DMS79 (cell line): ENCODE measurements at places on chromosomes 5 and 9.

DNA sequence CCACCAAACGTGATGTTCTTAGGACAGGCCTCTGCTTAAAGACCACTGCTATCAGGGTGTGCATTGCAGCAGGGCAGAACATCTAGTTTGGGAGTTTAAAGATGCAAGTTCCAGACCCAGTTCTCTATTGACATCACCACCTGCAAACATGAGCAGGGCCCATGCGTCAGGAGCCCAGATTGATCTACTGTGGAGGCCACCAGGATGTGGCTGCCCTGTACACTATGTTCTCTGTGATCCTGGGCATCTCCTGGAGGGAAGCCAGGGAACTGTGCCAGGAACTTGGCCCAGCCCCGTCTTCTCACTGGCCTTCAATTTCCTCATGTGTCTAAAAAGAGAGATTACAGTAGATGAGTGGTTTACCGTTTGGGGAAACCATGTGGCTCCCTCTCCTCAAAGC lies 87.1 kb downstream of the PDE6A start:
- no peak for DNase-seq

GRCh38 chr9:88477300-88477751 lies 57.7 kb upstream of the NXNL2 start:
- DNase-seq, result no peak

GRCh38 chr5:148147415-148147814 lies 20.9 kb upstream of the SPINK14 start:
- no peak for DNase-seq

GRCh38 chr5:172504701-172505402 lies 50.5 kb upstream of the SH3PXD2B start:
- DNase-seq, result no peak

DNA sequence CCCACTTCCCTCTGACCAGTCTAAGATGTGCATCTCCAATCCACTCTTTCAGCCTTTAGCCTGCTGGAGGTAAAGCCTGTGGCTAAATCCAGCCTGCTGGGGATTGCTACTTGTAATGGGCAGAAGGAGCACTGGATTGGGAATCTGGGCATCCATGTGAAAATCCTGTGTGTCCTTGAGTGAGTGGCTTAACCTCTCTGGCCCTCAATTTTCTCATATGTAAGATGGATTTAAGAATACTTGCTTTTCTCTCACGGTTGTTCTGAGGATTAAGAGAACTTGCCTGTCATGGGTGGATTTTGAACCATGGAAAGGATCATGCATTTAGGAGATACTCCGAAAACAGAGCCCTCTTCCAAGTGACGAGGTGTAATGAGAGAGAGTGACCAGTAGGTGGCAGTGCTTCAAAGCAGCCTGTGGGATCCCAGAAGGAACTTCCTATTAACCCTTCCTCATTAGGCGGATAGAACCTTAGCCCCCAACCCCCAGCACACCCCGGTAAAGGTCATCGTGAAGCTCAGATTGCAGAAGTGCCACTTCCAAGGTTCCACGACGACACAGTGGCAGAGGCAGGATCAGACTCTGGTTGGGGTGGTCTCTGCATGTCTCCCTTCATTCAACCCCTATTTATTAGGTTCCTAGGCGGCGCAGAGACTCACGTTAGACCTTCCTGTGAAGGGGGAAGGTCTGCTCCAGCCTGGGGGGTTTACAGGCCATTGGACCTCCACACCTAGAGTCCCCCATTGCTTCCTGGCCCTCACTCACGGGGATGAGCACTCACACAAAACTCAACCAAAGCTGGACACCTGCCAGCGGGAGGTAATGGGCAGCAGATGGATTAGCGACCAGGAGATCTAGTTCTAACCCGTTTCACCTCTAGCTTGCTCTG lies 68.7 kb upstream of the ZNF618 start:
- DNase-seq, result no peak

- DNase-seq, result no peak
Observed at GRCh38 chr9:33180526-33181184, 13.5 kb upstream of the B4GALT1 start.

DNA sequence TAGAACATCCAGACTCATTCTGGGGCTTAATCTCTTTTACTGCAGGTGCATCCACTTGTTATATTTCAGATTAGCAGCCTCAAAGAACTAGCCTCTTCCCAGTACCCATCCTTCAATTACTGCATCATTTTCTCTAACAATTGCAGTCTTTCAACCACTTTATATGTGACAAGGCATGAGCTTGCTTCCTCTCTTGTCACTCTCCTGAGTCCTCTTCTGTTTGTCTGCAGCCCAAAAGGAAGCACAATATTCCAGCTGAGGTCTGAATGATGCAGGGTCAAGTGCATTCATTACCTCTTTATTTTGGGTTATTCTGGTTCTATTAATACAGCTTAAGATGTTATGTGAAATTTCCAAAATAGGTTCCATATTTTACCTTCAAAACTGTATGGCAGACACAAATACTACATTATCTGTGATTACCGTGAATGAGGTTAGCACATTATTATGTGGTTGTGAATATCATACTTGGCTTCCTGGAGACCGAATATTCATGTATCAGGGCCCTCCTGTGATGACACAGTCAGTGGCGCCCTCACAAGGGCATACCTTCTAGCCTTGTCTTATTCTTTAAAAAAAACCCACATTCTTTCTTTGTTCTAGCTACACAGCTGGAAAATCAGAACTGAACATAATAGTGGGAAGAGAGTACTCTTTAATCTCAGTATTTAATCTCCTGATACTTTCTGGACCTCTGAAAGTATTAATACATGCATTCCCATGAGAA lies 323.8 kb downstream of the PDE4D start:
- no peak for DNase-seq

GRCh38 chr9:6413365-6414246 lies 607 bp downstream of the UHRF2 start:
- DNase-seq, result no peak

GRCh38 chr5:55860288-55860687 lies 9.1 kb downstream of the IL31RA start:
- DNase-seq, result no peak

DNA sequence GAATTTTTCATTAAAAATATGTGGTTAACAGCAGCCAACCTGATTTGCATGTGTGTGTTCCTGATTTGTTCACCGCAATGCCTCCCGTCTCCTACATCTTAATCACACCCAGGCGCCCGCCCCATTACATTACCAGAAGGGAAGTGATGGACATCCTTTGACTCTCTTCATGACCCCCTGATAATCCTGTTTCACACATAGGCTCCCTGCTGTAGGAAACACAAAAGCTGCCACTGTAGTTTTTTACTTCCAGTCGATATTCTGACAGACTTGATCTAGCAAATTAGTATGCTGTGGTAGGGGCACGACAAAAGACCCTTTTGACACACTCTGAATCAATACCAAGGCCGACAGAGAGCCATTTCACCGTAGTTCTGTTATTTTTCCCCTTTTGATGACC lies 287.8 kb upstream of the ISL1 start:
- DNase-seq, result no peak

- DNase-seq, result no peak
Observed at GRCh38 chr9:74275872-74276508, 221.1 kb upstream of the RORB start.

- DNase-seq, result no peak
Observed at GRCh38 chr9:134539586-134540194, 101.9 kb upstream of the COL5A1 start.

DNA sequence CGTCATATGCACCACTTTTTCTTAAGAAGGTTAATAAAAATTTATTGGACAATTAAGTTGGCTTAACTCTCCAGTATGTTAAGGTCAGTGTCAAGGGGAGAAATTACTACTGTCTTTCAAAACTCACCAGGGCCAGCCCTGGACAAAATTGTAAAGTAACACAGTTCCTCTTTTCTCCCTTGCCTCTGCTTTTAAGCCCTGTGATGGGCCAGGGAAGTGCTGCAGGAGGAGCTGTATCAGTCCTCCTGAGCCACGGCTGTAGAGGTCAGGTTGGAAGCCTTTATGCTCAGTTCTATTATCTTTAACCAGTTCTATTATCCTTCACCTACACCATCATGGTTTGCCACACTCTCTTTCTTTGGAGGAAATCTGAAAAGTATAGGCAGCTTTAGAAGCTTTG lies 11.5 kb upstream of the PPP2R2B start:
- no peak for DNase-seq

DNA sequence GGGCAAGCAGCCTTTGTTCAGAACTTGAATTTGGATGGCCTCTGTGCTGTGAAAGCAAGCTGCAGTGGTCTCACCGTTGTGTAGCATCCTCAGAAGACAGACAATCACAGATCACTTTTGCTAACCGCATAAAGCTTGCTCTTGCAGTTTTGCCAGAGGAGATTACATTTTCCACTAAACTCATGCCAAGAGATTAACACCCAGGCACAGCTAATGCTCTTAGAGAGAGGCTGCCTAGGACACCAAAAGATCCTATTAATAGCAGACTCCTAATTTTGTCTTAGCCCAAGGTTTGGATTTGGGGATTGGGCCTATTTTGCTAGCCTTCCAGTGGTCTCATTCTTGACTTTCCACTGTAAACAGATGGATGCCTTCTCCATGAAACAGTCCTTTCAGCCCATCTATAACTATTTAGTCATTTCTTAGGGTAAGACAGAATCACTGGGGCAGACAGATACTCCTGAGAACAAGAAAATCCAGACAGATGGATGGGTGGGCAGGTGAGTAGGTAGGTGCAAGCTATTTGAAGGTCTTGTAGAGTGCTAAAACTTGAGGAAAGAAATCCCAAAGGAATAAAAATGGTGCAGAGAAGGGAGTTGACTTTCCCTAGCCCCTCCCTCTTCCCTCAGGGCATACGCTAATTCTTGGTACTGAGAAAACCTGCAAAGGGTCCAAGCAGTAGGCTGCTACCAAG lies 506.2 kb downstream of the SPOCK1 start:
- DNase-seq, result no peak

- DNase-seq, result no peak
Observed at GRCh38 chr5:154509784-154510555, 31.9 kb upstream of the HAND1 start.

- no peak for DNase-seq
Observed at GRCh38 chr9:136687721-136688223, 515 bp upstream of the AGPAT2 start.

DNA sequence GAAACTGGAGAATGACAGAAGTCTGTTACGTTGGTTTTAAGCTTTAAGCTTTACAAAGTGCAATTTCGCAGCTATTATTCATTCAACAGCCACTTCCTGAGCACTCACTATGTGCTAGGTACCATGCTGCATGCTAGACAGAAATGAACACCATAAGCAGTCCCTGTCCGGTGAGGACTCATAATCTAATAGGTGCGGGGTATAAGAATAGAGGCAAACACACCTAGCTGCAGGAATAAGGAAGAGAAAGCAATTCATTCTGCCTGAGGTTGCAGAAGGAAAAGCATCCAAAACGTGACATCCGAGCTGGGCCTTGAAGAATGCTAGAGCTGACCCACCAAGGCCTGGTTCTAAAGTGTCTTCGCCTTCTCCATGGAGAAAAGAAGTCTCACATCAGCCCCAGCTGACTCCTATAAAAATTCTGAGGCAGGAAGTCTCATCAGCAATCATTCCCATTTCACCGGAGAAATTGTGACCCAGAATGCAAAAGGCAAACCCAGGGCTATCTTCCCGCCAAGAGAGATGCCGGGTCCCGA lies 542 bp downstream of the FKBP15 start:
- DNase-seq, result no peak

GRCh38 chr9:130535818-130536521 lies 43.4 kb upstream of the FUBP3 start:
- peak; percentile 99 for DNase-seq

DNA sequence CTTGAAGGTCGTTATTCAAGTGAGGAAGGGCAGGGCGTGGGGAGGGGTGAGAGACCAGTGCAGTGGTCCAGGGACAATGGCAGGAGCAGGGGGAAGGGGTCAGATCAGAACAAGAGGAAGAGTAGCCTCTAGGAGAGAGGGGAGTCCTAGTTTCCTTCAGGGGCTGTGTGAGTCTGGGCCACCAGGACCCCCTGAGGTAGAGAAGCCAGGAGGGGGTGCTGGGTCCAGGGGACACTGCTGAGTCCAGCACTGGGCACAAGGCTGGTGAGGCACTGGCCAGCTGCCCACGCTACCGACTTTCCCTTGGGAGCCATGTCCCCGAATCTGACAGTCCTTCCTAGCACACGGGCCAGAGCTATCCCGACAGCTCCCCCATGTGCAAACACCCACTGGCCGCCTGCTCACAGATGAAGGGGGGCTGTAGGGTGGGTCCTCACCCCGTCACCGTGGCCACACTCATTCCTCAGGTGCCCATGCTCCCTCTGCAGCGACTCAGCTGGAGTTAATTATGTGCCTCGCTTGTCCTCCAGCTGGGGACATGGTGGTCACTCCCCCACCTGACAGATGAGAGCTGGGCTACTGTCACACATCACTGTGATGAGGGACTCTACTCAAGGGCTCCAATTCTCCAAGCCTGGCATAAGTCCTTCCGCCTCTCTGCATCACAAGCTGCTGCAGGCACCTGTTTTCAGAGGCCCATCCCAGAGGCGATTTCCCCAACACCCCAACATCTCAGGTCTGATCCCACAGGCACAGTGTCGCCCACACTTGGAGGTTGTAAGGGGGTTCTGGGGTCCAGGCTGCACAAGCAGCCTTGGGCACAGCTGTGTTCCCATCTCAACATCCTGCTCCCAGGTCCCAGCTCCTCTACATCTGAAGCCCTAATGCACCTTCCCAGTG lies 115.1 kb downstream of the GABBR2 start:
- DNase-seq, result no peak

GRCh38 chr9:107039542-107039941 lies 176.6 kb downstream of the ZNF462 start:
- no peak for DNase-seq

DNA sequence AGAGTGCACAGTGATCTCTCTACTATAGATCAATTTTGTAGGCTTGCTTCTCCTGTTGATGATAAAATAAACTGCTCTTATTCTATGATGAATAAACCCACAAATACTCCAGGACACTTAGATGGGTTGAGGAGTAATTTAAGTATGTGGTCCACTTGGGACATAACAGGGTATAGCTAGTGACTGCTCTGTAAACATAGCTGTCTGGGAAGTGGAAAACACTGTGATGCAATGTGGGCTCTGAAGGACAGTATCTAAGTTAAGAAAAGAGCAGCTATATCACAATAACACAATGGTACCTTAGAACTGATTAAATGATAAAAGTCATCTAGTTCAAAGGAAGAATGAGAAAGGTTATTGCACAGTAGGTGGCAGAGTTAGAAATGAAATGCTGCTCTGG lies 294.3 kb upstream of the HAPLN1 start:
- DNase-seq, result no peak

- no peak for DNase-seq
Observed at GRCh38 chr5:53423724-53424123, 56.7 kb upstream of the FST start.

DNA sequence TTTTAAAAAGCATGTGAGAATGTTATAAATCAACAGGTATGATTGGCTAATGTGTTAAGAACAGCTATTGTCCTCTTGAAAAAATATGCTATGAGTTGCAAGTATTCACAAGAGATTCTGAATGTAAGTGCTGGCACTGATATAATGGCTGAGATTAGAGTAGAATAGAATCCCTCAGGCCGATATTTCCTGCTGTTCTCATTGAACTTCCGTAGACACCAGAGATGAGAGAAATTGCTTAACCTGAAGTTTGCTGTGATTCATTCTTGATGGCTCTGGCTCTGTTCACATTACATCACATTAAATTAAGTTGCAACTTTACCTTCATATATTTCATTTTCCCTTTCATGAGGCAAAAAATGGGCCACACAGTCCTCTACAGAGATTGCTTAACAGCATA lies 114.5 kb downstream of the BAAT start:
- no peak for DNase-seq
